ENCODE measurements at places on chromosomes 1 and 21.

DNA sequence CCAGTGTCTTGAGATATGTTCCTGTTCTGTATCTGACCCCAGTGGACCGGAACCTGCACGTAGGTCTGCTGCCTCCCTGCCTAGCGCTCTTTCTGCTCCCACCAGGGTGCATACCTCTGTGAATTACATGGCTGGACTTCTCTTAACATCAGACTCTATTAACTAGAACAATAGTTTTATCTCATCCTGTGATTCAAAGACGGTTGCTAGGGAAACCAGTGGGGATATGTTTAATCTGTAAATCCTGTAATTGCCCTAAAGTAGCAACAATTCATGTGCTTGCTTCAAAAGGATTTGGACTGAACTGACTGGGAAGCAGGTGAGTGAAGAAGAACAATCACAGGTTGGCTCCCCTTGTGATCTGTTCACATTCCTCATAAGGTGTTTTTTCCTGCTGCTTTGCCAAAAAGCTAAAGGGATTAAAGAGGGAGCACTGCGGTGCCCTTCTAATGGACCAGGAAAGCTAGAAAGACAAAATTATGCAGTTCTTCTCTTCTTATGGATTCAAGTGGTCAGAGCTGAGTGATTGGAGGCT is 52.7 kb upstream of the DIRAS3 start:
- no peak for DNase-seq

GRCh38 chr1:78145105-78145580 is 99.4 kb downstream of the GIPC2 start:
- DNase-seq, result peak; percentile 52

- peak; percentile 18 for DNase-seq
Measured at GRCh38 chr1:17369466-17369865, 2.5 kb upstream of the PADI6 start.

- DNase-seq, result no peak
Measured at GRCh38 chr1:44870096-44870495, 27.0 kb upstream of the PTCH2 start.

DNA sequence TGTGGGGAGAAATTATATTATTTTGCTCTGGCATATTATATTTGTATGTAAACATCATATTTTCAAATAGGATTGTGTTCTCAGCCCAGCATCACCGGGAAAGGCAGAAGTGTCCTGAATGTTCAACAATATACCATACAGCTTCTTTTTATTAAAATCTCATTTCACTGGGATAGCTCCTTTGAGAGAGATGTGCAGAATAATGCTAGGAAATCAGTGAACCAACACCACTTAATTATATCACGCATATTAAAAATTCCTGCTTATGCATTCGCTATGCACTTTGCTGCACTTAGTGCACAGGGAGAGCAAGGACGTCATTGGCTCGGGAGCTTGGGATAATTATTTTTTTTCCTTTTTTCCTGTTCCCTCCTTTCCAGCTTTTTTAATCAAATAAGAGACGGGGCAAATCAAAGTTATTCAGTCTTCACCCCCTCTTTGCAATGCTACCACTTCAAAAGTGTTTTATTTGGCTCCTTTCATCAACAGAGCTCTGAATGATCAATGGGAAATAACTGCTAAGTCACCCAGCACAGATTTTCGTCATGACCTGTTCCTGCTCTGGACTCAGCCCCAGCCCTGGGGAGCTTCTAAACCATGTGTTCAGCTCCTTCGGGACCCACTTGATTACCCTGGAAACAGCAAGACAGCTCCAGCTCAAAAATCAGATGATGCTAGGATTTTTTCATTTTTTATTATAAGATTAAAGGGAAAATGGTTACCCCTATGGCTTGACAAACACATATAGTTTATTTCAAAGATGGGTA is 165.5 kb upstream of the DUSP10 start:
- DNase-seq, result no peak

GRCh38 chr1:192557841-192558595 is 17.6 kb upstream of the RGS1 start:
- DNase-seq, result no peak

DNA sequence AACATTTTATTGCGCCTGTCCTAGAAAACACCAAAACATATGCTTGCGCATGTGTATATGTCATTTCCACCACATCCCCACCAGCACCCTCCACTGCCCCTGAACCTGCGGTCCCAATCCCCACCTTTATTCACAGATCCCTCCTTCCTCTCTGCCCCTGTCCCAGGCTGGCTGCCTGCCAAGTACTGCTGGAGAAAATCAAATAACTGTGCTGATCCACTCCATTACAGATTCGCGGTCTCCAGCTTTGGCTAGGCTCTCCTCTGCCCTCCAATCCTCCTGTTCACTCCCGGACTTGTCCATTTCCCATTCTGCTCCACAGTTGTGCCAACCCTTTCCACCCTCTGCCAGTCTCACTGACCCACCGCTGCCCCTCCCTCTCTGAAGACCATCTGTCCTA is 59.3 kb upstream of the GJB5 start:
- no peak for DNase-seq

DNA sequence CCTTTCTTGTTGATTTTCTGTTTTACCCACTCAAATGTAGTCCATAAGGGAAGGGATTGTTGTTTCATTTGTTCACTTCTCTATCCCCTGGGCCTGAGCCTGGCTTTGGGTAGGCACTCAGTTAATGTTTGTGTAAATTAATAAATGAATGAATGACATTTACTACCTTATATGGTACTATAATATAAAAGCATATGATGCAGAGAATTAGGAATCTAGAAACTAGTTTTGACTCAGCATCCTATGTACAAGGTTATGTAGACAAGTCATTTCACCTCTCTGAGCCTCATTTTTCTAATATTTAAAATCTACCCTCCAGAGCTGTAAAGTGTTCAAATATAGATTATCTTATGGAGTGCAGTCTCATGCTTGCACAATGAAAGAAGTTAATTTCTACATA is 68.9 kb upstream of the S1PR1 start:
- DNase-seq, result no peak

DNA sequence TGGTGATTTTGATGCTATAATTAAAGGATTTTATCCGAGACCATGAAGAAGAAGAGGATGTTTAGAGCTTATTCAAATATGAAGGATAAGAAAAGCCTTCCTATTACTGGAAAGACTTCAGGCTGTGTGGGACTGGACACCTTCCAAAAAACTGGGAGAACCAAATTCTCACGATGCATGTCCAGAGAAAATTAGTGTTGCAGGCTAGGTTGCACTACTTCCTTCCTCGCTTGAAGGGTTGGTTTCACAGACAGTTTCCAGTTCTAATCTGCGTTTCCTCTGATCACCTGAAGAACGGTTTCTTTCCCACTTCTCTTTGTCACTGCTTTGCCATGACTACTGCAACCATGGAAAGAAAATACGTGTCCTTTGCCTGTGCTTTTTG is 2.0 kb downstream of the MTARC2 start:
- no peak for DNase-seq

GRCh38 chr1:28194326-28195035 is 18.0 kb upstream of the PTAFR start:
- DNase-seq, result no peak

DNA sequence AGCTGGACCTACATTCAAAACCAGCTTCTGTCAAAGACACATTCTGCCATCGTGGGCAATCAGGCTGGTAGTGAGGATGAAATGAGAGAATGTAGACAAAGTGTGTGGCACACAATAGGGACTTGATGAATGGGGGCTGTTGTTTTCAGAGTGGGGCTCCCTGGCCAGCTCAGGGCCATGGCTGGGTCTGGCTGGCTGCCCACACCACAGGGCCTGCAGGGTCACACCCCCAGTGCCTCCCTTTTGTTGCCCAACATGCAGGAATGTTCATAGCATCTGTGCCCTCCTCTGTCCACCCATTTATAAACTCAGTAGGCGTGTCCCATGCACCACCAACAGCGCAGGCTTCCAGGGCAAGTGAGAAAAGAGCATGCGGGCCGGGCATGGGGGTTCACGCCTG is 20.8 kb upstream of the ECE1 start:
- no peak for DNase-seq

GRCh38 chr21:19228226-19228625 is 824.6 kb upstream of the TMPRSS15 start:
- DNase-seq, result no peak
